Left kidney (tissue), 8 donors: ENCODE measurements at places on chromosomes 5 and 9.

GRCh38 chr9:37943345-37944265 is 39.7 kb upstream of the SLC25A51 start:
- DNase-seq, result peak; percentile 34

- DNase-seq, result no peak
Measured at GRCh38 chr9:21965401-21965951, 28.7 kb downstream of the CDKN2A start.

DNA sequence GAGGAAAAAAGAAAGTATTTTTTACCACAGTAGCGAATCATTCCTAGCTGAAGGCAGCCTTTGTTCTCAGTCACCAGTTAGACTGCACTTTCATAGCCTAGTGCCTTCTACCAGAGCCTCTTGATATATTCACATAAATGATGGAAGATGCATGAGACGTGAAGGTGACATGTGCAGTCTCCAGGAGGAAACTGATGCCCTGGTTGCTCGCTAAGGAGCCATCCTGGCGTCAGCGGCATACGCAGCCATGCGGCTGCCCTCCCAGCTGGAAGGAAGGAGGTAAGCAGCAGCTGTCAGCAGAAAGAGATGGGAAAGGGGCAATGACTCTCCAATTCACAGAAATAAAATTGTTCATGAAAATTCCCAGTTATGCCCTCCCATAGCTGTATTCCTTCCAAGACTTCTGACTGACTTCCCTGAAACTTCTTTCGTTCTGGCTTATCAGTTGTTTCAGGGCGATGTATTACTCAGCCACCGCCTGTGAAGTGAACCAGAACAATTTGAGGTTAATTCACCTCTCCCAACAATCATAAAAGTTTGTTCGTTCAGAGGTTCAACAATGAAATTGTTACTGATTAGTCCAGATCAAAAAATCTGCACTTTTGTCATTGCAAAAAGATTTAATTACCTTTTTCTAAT is 331.2 kb downstream of the NR2F1-AS1 start:
- no peak for DNase-seq

- no peak for DNase-seq
Measured at GRCh38 chr5:177302354-177303110, 987 bp downstream of the RAB24 start.

GRCh38 chr5:100550531-100551051 is 15.4 kb downstream of the FAM174A start:
- DNase-seq, result no peak

DNA sequence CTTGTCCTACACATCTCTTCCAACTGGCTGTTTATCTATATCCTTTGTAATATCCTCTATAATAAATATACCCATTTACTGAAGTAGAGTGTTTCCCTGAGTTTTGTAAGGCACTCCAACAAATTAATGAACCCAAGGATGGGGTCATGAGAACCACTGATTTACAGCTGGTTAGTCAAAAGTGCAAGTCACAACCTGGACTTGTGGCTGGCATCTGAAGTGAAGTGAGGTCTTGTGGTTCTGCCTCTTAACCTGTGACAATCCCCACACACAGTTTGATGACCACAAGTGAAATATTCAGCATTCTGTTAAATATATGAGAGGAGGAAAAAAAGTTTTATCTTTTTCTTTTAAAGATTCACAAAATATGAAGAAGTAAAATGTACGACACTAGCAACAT is 126.1 kb downstream of the NR2F1-AS1 start:
- DNase-seq, result no peak

DNA sequence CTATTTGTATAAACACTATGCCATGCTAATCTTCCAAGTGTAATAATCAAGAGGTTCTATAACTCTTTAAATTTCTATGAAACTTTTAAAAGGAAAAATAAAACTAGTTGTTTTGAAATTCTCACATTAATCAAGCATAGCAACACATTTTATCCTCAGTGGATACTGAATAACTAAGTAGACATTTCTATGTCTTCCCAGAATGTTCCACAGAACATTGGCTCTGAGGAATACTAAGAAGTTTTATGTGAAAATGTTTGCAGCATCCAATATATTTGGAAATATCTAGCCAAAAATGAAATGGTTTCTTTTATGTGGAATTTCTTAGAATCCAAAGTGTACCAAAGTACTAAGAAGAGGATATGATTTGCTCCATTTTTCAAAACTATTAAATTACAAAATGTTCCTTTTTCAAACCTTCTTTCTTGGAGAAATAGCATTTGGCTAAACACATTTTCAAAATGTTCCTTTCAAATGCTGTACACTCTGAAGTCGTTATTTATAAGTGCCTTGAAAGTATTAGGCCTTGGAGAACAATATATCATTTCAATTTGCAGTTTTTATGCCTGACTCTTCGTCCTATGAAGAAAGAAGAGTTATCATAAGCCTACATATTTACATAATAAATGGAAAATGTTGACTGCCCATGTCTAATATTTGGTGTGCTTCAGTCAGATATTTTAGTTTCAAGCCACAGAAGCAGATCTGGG is 175.6 kb upstream of the COX7C start:
- DNase-seq, result no peak

GRCh38 chr5:127030259-127031146 is at the start of gene MARCHF3:
MARCHF3 (minus strand) TSS chr5:127030558; CDS start chr5:126918171, 112,387 bp downstream.
- DNase-seq, result peak; percentile 93

DNA sequence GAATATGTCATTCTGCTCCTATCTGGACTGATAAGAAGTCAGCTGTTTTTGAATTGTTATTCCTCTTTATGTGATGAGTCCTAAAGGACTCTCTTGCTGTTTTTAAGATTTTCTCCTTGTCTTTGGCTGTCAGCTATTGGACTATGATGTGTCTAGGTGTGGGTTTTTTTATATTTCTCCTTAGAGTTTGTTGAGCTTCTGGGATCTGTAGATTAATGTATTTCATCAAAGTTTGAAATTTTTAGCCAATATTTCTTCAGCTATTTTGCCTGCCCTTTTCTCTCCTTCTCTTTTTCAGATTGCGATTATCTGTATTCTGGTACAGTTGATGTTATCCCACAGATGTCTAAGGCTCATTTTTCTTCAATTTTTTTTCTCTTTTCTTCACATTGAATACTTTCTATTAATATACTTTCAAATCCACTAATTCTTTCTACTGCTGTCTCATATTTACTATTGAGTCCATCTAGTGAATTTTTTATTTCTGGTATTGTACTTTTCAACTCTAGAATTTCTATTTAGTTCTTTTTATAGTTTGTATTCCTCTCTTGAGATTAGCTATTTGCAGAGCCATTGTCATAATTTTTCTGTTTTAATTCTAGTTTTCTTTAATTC is 31.1 kb downstream of the RPS23 start:
- no peak for DNase-seq

DNA sequence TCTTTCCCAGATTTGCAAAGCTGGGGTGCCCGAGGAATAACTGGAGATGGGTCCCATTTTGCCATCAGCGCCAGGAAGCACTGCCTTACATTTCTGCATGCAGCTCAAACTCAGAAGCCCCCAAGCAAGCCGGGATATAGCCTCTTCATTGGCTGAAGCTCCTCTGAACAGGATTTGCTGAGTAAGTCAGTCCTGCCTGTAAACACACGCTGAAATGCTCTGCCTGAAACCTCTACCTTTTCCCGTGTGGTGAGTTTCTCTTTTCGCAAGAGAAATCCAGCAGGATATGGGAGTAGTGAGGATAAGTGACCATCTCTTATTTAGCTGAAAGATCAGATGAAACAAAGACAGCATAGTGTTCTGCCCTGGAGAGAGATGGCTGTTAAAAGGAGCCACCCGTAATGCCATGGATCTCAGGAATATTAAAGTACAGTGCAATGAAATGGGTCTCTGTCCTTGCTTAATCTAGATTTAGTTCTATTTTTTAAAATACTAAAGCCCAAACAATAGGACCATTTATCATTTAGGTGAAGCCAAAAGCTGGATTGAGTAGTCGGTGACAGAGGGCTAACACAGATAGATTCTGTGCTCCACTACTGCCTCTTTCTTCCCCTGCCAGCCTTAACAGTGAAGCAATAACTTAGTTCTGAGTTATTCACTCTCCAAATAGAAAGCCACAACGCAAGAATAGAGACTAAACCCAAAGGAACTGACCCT is 177.5 kb upstream of the PPP2R2B start:
- DNase-seq, result no peak

DNA sequence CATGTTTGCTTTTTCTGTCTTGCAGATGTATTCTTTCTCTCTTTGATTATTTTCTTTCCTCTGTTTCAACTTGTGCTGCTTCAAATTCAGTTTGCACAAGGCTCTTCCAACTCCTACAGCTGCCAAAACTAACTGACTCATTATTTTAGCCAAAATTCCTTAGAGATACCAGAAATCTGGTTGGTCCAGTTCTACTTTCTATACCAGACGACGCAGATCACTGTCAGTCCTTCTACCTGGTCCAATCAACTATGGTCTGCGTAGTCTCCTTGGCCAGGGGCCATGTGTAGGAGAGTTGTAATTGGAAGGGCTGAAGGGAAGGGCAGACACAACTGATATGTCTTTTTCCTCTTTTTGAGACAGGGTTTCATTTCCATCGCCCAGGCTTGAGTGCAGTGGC is 51.9 kb upstream of the JAK2 start:
- no peak for DNase-seq

GRCh38 chr9:37919956-37920335 is 16.0 kb upstream of the SLC25A51 start:
- no peak for DNase-seq
